ENCODE measurements at places on chromosomes 7 and 10.

- DNase-seq = no peak
These were observed 46.3 kb upstream of the HBP1 start for GRCh38 chr7:107122486-107122911.

- no peak for DNase-seq
These were observed 39.9 kb downstream of the DKK1 start for GRCh38 chr10:52353960-52354394.

GRCh38 chr7:79296553-79297320, 156.7 kb downstream of the MAGI2 start:
- no peak for DNase-seq

DNA sequence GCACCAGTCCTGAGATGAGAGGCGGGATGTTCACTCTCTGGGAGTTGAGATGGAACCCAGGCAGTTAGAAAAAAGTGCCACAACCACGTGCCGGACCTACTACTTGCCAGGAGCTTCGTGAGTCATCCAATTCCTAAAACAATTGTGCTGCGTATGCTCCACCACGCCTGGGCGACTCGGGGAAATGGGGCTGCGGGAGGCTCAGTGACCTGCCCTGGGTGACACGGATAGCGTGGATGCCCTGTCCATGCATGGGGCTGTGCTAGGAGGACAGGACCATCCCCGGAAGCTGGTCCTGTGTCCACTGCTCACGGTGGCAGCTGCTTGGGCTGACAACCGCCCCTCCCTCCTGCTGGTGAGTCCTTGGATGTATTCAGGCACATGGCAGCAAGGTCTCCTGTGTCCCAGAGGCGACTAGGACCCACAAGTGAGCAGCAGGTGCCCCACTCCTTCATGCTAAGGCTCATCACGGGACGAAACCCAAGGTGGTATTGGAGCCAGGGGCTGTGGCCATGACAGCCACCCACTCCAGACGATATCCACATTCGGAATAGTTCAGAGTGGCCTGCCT, 90.4 kb downstream of the BMS1 start:
- DNase-seq = no peak

DNA sequence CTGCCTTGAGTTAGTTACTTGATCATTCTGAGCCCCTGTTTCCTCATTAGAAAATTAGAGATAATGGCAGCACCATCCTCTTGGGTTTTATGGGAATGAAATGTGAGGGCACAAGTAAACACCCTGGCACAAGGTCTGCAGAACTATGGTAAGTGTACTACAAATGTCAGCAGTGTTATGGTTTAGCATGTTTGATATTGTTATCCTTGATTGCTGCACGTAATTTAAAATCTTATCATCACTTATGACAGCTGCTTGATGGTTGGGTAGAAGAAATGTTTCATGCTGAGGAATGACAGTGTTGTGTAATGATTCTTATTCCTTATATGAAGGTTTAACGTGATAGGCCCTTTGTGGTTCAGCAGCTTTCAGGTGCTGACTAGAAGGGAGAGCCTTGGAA, 134.3 kb downstream of the KAT6B start:
- DNase-seq = no peak

DNA sequence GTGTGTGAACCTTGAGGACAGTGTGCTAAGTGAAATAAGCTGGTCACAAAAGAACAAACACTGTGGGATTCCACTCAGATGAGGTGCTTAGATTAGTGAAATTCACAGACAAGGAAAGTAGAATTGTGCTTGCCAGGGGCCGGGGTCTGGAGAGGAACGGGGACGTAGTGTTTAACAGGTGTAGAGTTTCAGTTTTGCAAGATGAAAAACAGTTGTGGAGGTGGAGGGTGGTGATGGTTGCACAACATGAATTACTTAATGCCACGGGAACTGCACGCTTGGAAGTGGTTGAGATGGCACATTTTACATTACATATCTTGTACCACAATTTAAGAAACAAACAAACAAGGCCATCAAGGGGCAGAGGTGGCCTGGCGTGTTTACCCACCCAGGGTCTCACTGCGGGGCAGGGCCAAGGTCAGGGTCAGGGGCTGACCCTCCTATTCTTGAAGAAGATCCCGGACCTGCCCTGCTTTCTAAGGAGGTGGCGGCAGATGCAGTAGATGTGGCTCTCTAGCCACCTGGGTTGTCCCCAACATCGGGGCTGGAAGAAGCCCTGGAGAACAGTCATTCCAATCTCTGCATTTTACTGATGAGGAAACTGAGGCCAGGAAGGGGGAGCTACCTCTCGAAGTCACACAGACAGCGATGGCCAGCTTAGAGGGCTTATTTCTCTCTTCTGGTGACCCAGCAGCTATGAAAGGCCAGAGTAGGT, 91.5 kb upstream of the LRRC4 start:
- no peak for DNase-seq

- no peak for DNase-seq
These were observed 576.9 kb downstream of the GLRX3 start for GRCh38 chr10:130713135-130713534.

GRCh38 chr7:36366005-36366717, 23.5 kb upstream of the ANLN start:
- DNase-seq = no peak

- no peak for DNase-seq
These were observed 80.9 kb downstream of the ABLIM1 start for GRCh38 chr10:114577133-114577532.

- DNase-seq = peak; percentile 52
These were observed 23.2 kb downstream of the POR start for GRCh38 chr7:75937958-75938786.

GRCh38 chr7:20302891-20303290, 27.8 kb upstream of the ITGB8 start:
- no peak for DNase-seq

- DNase-seq = peak; percentile 85
These were observed 267.5 kb downstream of the GATA3 start for GRCh38 chr10:8321990-8322389.

- DNase-seq = peak; percentile 40
These were observed 467 bp downstream of the MMRN2 start for GRCh38 chr10:86956848-86957448.

DNA sequence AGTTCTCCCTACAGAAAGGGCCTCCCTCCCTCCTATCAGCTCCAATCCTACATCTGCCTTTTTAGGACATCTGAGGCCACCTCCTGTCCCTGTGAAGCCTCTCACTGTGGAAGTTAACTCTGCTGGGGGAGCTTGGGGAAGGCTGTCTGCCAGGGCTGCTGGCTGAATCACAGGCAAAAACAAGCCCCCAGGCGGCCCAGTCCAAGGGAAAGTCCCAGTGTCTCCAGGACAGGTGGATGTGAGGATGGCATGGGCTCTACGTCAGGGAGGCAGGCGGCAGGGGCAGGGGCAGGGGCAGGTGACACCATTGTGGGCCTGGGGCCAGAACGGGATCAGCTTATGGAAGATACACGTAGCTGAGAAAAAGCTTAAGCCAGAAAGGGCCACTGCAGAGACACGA, 240.2 kb downstream of the MAD1L1 start:
- no peak for DNase-seq

GRCh38 chr10:119496273-119496672, 46.2 kb downstream of the RGS10 start:
- no peak for DNase-seq

DNA sequence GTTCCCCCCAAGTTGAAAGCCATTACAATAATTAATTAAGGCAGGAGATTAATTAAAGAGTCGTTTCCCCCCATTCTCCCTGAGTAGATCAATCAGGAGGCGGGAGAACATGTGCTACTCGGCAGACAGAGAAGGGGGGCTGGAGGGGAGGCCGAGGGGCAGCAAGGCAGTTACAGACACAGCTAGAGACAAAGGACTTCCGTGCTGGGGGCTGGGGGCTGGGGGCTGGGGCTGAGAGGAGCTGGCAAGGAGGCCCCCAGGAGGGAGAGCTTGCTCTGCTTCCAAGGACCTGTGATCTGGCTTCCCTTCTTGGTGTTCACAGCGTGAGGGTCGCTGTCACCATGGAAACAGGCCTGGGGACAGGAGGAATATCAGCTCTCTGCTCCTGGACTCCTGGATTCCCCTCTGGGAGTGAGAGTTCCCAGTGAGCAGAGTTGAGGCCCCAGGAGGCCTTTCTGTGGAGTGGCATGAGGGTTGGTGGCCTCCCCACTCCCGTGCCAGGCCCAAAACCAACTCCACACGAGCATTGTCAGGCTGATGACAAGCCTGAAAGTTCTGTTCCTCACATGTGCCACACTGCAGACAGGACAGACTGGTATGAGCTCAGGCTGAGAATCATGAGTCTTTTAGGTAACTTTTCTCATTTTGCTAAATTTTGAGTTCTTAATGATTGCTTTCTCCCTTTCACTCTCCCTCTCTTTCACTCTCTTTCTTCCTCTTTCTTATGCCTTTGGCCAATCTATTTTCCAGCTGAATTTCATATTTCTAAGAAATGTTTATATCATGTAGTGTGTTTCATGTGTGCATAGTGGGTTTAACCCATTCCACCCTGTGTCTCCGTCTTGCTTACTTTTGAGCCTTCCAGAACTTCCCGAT, 16.4 kb downstream of the FAM241B start:
- peak; percentile 62 for DNase-seq

DNA sequence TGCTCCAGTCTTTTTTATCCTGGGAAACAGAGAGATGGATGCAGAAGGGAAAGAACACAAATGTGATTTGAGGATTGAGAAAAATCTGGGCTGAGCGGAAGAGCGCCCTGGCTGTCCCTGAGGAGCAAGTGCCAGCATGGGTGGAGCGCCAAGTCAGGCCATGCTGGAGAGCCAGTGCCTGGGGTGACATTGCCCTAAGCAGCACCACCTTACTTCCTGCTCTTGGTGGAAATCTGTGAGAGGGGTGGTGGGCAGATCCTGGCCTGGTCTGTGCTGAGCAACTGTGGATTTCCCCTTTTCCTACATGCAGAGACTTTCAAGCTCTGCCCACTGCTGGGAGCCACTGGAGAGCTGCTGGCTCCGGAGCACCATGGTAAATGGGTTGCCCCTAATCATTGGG, 36.9 kb downstream of the DDIT4 start:
- DNase-seq = no peak

DNA sequence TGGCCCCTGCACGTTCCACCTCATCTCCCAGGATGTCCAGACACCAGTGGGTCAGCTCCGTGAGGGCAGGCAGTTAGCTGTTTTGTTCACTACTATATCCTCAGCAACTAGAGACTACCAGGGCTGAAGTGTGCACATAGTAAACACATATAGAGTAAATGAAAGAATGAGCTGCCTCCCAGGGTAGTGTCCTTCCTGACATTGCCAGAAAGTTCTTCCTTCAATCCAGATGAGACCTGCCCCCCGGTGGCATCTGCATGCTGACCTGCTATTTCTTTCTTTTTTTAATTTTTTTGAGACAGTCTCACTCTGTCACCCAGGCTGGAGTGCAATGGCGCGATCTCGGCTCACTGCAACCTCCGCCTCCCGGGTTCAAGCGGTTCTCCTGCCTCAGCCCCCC, 14.0 kb upstream of the ARPC1A start:
- DNase-seq = no peak

- DNase-seq = no peak
These were observed 1.0 kb upstream of the PTPRE start for GRCh38 chr10:127905848-127906261.

- DNase-seq = no peak
These were observed 101.8 kb downstream of the MKI67 start for GRCh38 chr10:128024426-128024825.

GRCh38 chr10:60139798-60140566, 233.6 kb upstream of the CCDC6 start:
- no peak for DNase-seq

- no peak for DNase-seq
These were observed 334.6 kb downstream of the PTPRN2 start for GRCh38 chr7:158252837-158253669.

GRCh38 chr10:49115015-49115795, at the start of gene VSTM4:
Gene VSTM4 (minus strand): TSS chr10:49115522. CDS start chr10:49115485, 37 bp downstream.
- DNase-seq = peak; percentile 47

DNA sequence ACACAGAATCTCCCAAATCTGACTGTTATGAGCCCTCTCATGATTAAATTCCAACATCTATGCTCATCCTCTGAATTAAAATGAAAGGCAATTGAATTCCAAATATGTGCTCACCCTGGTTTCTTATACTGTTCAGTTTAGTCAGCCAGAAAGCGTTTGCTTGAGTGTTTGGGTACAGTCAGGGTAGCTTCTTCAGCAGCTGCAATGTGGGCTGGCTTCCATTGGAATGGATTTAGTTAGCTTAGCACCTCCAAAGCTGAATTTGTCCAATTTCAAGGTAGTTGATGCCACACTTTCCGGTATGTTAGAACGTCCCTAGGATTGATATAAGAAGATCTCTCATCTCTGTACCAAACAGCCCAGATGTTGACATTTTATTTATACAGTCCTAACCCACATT, 9.3 kb downstream of the KLHL7 start:
- DNase-seq = no peak

DNA sequence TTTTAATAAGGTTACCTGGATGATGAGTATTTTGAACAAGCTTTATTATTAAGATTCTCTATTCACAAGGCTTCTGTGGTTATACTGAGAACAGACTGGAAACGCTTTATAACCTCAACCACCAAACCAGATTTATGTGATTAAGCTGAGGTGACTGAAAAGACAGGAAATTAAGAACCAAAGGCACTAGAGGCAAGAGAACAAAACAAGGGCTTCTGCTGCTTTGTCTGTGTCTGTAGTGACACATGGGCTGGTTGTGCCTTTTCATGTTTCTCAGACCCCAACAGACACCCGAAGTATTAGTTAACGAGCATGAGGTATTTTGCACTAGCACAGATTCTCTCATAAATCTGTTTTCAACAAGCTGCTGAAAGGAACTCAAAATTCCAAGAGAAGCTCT, 64.4 kb downstream of the RAPGEF5 start:
- no peak for DNase-seq

- no peak for DNase-seq
These were observed 106.6 kb downstream of the PRKCQ start for GRCh38 chr10:6473430-6473829.

DNA sequence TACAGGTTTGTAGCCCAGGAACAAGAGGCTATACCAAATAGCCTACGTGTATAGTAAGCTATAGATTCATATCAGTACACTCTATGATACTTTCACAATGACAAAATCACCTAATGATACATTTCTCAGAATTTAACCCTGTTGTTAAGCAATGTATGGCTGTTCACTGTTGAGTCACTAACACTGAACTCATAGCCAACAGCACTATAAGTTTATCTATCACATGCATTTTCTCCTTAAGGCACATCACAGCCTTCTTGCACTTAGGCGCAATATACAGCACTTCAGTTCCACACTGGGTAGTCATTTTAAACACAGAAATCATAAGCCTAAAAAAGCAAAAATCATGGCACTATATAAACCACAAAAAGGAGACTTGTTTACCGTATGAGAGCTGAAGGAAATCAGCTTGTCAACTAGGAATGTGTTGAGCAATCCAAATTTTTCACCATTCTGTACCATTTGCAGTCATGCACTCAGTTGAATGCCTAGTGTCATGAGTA, 45.6 kb downstream of the ZNF438 start:
- DNase-seq = no peak

- DNase-seq = no peak
These were observed 32.8 kb downstream of the CFAP46 start for GRCh38 chr10:132909491-132910071.

DNA sequence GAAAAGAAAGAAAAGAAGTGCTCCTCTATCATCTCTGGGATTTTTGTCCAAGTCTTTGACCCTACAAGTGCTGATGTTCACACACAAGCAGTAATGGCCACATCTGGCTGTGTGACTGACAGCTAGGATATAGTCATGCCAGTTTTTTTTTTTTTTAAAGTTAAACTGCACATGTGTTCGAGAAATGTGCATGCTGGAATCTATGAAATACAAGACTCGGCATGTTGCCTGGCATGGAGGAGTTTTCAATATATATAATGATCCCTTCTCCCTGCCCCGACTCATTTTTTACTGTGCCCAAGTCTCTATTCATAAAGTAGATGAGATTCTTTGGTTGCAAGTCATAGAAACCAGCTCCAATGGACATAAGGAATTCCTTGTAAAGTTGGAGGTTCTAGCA, 60.4 kb upstream of the FGFR2 start:
- no peak for DNase-seq
